ENCODE measurements at places on chromosomes 5 and 9.
A peak's percentile ranks its signal among the peaks of the same experiment; 100 is the strongest.

- no peak for DNase-seq
These were observed 48.2 kb upstream of the ASS1 start for GRCh38 chr9:130396581-130396980.

- DNase-seq: no peak
These were observed 12.8 kb upstream of the UNC5A start for GRCh38 chr5:176797456-176798050.

DNA sequence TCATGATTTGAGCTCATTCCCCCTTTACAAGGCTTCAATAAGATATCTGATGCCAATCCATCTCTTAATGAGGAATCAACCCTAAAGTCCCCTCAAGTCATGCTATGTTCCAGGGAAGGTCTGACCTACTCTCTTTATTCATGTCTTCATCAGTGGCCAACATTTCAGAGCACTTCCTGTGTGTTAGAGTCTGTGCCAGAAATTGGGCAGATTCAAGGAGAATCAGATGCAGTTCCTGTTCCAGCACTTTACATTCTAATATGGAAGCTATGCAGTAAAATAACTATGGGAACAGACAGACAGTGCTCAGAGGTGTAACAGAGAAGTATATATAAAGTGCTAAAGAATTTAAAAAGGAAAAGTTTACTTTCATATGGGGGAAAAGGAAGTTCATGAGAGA is 193.4 kb upstream of the NR4A3 start:
- no peak for DNase-seq

DNA sequence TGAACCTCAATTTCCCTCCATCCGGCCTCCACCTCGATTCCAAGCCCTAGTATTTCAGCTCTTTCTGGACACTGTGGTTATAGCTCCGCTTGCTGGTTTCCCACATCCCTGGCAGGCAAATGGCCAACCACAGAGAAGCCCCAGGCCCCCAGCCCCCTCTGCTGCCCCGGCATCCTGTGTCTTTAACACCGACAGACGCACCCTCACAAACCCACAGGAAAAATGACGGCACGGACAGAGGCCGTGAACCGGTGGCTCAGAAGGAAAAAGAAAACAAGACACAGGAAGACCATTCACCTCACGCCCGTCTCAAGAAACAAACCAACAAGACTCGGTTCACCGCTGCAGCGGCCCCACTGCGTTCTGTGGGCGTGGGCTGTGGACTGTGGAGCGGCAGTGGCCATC is 1.5 kb upstream of the CLIC3 start:
- no peak for DNase-seq

DNA sequence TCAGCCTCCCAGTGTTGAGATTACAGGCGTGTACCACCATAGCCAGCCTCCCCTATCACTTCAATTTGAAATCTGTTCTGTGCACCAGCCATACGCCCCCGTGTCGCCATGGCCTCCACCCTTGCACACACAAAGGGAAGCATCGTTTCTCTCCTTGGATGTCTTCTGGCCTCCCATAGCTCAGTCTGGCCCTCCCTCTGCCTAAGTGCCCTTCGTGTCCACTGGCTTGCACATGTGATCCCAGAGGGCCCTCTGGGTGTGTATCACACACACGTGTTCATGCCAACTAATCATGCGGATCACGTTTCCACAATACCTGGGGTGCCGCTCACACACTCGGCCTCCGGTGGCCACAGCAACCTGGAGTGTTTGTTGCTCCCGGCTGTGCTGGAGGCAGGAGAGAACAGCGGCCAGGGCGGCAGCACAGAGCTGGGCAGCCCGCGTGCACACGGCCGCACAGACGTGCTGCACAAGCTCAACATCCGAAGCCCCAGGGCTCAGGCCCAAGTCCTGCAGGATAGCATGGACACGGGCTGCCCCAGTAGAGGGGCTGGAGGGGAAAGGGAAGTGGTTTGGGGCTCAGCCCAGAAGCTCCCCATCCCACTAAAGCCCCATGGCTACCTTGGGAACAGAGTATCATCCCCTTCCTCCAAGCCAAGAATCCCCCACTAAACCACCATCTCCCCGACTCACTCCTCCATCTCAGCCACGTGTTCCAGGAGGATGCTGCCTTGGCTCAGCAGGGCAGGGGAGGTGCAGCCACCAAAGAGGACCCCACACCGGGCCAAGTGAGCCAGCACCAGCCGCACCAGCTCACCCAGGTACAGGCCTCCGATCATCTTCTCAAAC is 10.9 kb downstream of the HK3 start:
- no peak for DNase-seq

GRCh38 chr5:80474929-80475328 is 13.0 kb upstream of the FAM151B start:
- no peak for DNase-seq

DNA sequence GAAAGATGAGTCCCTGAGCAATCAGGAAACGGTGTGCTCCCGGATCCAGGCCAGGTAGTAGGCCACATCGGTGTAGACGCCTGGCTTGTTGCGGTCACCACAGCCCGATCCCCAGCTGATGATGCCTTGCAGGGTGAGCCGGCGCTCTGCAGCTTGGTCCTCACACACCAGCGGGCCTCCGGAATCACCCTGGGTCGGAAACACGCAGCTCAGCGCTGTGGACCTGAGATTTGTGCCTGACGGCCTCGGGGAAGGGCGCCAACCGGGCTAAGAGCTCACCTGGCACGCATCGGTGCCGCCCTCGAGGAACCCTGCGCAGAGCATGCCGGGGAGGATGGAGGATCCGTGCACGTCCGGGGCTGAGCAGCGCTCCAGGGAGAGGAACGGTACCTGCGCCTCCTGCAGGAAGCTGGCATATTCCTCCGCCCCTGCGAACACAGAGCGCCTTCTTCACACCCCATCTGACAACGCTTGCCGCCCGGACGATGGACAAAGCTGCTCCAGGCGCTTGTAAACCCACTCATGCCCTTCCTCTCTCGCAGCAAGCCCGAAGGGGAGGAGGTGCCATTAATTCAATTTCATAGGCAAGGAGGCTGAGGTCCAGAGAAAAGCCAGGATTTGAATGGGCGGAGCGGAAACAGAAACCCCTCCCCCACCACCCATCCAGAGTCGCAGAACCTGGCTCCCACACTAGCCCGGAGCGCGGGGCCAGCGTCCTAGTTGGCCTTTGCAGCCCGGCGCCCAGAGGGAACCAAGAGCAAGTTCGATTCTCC is 2.0 kb upstream of the PFN3 start:
- DNase-seq: peak; percentile 59

Data from activated naive CD4-positive, alpha-beta T cell (primary cell).